ENCODE measurements at places on chromosomes 4 and X.

- H3K36me3 ChIP-seq, result no peaks in the 10 kb centered on the region
- H3K4me3 ChIP-seq, result no peak overlapping the region
- H3K27ac ChIP-seq, result no peak overlapping the region
- no peaks in the 10 kb centered on the region for H3K27me3 ChIP-seq
These were observed 270.0 kb downstream of the ARHGAP24 start for GRCh38 chr4:85744950-85745349.

DNA sequence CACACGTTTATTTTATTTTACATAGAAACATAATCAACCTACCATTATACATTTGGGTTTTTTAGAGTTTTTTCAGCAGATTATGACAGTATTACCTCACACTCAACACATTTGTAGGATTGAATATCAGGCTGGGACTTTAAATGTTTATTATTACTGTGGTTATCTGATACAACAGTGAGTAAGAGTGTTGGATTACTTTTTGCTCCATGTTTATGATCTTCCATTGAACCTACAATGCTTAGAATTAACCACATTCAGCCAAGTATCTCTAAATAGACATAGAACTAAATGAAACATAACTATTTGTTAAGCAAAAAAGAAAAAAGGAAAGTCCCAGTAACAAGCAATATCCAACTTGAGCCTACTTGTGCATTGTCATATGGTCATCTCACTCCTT is 607.4 kb upstream of the PITX2 start:
- no peak overlapping the region for H3K4me3 ChIP-seq
- H3K4me1 ChIP-seq, result no peaks in the 10 kb centered on the region
- no peaks in the 10 kb centered on the region for H3K36me3 ChIP-seq
- DNase-seq, result no peak

DNA sequence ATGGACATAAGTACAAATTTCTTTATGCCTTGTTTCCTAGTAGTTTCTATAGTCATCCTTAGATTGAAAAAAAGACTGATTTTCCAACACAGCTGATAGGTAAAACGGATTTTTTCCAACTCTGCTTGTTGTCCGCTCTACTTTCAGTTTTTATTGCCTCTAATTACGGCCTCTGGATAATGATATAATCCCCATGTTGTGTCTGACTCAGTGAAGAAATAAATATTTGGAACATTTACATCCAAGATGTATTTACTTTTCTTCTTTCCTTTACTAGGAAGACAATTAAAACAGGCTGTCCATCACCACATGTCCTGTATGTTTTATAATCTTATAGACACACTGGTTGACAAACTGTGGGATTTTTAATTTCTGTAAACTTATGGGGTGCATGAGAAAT is 6.8 kb upstream of the CXCL3 start:
- H3K4me1 ChIP-seq, result no peaks in the 10 kb centered on the region

- no peak overlapping the region for H3K27ac ChIP-seq
- no peak overlapping the region for H3K4me3 ChIP-seq
- no peak for DNase-seq
- H3K27me3 ChIP-seq, result no peaks in the 10 kb centered on the region
- no peaks in the 10 kb centered on the region for H3K4me1 ChIP-seq
- H3K36me3 ChIP-seq, result no peaks in the 10 kb centered on the region
These were observed 11.9 kb downstream of the STARD8 start for GRCh38 chrX:68659385-68659784.

DNA sequence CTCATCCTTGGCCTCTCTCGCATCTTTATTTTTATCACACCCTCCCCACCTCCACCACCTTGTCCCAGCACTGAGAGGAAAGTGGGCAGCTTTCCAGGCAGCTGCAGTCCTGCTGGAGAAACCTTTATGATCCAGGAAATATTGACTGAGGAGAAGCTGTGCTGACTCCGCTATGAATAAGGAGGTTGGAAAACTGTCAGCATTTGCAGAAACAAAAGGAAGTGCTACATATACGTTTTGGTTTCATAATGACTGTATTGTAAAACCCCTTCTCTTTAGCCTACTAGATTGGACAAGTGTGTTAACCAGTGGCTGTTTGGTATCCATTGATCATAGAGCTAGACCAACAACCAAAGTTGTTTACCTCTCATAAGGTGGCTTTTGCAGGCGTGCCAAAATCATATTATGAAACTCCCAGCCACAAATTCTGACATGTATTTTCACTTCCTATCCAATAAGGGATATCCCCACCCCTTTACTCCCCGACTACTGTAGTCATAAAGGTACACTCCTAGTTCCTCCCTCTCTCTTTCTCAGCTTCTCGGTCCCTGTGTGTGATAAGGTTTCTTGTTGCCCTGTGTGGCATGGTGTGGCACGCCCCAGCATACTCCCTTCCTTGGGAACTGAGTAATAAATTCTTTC is 88.4 kb downstream of the GPR143 start:
- no peaks in the 10 kb centered on the region for H3K36me3 ChIP-seq
- H3K4me3 ChIP-seq, result no peak overlapping the region
- no peaks in the 10 kb centered on the region for H3K27me3 ChIP-seq
- DNase-seq, result no peak
- no peak overlapping the region for H3K27ac ChIP-seq

GRCh38 chrX:66728818-66729271 is 90.0 kb upstream of the EDA2R start:
- H3K4me1 ChIP-seq, result no peaks in the 10 kb centered on the region
- H3K27me3 ChIP-seq, result no peaks in the 10 kb centered on the region
- no peaks in the 10 kb centered on the region for H3K36me3 ChIP-seq
- DNase-seq, result no peak
- peak overlapping the region; percentile 47 for H3K4me3 ChIP-seq

DNA sequence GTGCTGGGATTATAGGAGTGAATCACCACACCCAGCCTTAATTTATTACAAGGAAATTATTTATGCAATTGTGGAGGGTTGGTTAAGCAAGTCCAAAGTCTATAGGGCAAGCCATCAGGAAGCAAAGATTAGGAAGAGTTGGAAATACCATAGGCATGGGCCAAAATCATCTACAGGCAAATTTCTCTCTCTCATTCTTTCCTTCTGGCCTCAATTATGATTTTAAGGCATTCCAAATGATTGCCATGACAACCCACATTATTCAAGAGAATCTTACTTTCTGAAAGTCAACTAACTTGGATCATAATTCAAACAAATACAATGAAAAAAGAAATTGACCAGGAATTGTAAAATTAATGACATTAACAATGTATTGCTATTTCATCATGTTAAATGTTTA is 400.8 kb downstream of the GPM6A start:
- H3K36me3 ChIP-seq, result no peaks in the 10 kb centered on the region
- no peak overlapping the region for H3K27ac ChIP-seq
- H3K27me3 ChIP-seq, result no peaks in the 10 kb centered on the region

DNA sequence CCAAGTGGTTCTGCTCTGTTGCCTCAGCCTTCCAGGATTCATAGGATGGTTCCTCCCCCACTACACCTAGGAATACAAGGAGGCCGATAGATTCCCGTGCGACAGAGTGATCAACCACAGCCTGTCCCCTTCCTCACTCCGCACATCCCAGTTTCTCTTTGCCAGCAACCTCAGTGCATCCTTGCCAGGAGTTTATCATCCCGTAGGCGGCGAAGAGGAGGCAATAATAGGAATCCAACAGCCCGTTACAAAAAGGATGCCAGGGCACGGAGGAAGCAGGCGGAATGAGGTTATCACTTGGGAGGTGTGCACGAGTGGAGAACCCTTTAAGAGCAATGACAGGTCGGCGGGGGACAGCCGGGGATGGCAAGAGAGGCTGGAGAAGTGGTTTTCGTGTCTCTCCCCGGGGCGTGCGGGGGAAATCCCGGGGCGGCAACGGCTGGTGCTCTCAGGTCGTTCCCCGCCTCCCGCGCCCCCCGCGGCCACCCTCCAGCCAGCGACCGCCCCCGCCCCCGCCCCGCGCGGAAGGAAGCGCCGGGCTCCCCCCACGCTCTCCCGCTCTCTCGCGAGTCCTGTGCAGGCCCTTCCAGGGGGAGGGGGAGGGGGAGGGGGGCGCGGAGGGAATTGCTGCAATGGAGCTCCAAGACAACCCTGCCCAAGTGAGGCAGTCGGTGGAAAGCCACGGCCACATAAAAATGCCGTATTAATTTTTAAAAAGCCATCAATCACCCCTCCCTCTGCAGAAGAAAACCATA is 1.6 kb downstream of the PPP3CA start:
- H3K36me3 ChIP-seq, result no peaks in the 10 kb centered on the region
- H3K27me3 ChIP-seq, result no peaks in the 10 kb centered on the region
- peak overlapping the region; percentile 91 for H3K27ac ChIP-seq
- DNase-seq, result peak; percentile 84

- no peaks in the 10 kb centered on the region for H3K36me3 ChIP-seq
- no peak overlapping the region for H3K4me3 ChIP-seq
- H3K27me3 ChIP-seq, result no peaks in the 10 kb centered on the region
These were observed 76.9 kb upstream of the RPL34 start for GRCh38 chr4:108543359-108543968.
